LHCN-M2 (cell line): ENCODE measurements at places on chromosomes 7 and 10. TPM values are rescaled to one million over a fixed set of nuclear protein-coding genes. Genes with fewer than 3 reads are reported as not detected.

SNX10 gene
- total RNA-seq = not detected in 2 replicates

DNA sequence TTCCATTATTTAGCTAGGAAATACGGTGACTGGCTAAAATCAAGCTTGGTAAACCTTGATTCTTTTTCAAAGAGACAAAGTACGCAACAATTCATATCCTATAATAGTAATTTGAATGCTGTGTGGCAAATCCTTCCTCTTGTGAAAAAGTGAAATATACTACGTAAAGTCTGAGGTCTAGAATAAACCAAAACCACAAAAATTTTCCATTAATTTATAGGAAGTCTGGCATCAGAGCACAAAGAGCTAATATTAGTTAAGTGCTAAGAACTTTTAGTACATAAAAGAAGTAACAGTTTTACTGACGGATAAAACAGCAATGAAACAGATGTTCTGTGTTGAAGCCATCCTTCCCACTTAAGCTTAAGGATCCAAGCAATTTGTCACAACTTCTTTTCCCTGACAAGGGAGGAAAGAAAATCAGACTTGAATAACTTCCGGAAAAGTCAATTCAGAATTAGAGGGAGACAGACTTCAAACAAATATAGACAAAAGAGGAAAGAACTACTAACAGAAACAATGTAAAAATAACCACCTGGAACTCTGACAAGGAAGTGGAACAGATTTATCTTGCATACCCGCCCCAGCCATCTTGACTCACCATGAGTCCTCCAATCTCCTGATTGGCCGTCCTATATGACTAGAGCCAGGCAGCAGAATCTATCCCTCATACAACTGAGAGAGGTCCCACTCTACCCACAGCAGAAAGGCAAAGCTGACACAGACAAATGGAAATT lies 34.6 kb downstream of the RHEB start:
- DNase-seq = peak; percentile 82

PFKFB3 gene
- 19.7 and 23.3 TPM in 2 replicates for total RNA-seq

DNA sequence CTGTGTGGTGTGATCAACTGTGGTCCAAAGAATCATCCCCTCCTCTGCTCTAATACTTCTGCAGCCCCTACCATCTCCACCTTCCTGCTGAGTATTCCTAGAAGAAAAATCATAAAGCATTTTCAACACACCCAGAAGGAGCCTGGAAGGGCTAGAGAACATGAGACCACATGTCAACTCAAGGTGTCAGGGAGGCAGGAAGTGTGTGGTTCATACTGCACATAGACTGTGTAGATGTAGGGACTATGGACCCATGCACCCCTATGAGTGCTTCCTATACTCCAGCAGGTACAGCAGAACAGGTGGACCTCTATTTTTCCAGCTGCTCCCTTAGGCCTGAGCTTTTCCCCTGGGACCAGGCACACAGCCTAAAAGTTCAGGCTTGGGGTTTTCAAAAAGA lies 2.6 kb upstream of the ZNF746 start:
- peak; percentile 27 for DNase-seq

VWDE gene
- total RNA-seq = 0.11 and 0.51 TPM in 2 replicates

DNA sequence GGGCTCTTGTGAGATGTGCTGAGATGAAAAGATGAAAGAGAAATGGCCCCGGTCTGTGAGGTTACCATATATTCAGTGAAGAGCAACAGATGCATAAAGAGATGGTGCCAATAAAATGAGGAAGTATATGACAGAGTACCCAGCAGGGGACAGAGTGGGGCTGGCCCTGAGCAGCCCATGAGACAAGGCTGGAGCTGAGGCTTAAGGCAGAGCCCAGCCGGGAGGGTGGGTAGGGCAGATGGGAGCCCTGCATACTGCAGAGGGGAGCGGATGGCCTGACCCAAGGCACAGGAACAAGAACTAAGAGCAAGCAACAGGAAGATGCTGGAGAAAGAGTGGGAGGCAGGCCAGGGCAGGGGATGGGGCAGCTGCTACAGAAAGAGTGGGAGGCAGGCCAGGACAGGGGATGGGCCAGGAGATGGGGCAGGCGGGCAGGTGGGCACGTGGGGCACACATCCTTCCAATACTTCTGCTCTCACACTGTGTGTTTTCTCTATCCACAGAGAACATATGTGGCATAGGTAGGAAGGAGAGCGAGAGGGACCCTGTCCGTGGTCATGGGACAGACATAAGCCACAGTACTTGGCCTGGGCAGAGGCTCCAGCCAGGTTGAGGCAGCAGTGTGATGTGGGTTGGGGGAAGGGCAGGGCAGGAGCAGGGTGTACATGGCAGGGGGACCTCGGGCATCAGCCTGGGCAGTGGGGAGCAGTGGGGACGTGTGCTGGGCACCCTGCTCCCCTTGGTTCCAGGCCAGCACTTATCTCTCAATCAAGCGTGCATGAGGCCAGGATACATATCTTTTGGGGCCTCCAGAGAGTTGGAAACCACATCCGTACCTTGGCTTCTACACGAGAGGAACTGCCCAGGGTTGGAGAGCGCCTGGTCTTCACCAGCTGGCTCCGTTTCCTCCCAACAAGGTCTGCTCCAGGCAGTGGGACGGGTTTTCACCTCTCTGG lies 91.6 kb upstream of the IKZF1 start:
- DNase-seq = no peak
